NCI-H2029 (cell line): ENCODE measurements at places on chromosomes 2 and 18.

DNA sequence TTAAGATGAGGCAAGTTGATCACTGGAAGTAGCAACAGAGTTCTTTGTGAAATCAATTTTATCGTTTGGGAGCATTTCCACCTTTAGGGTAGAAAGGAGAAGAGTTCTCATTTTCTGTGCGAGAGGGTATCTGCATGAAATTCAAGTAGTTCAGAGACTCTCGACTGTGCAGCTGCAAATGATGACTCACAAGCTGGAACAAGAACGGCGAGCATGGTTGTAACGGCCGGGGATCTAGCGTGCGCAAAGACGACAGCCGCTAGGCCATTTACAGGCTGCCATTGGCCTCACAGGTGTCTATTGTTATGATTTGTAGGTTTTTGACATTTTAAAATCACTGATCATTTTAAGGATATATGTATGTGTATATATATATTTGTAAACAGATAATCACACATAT lies 5.2 kb downstream of the KLHL29 start:
- no peak for DNase-seq

DNA sequence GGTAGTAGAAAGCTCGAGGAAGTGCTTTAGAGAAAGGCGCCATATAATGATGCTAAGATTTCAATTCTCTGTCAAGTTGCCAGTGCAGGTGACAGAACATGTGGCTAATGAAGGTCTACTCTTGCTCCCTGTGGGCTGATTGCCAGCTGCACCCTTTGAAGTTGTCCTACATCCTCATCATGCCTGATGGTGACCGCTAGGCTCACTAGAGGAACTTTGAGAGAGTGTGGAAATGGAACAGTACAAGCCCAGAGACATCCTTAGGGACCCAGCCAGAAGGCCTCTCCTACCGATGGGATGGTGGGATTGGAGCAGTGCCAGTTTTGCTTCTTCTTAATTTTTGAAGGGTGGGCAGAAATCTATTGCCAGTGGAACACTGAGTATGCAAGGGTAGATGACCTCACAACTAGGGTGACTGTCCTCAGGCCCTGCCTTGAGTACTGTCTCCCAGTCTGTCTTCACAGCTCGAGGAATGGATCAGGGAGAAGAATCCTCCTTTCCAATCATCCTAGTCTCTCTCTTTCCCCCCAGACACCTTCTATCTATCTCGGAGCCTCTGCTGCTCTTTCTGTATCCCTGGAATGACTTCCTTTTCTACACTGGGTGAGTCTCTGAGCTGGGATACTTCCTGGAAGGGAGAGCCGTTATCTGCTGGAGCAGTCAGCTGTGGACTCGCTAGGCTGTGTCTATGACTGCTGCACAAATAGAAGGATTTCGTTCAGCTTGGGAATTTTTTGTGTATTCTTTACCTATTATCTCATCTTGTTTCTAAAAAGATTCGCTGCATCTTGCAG lies 33.5 kb downstream of the LGALSL start:
- no peak for DNase-seq

GRCh38 chr2:74458938-74459363 lies 713 bp downstream of the WBP1 start:
- DNase-seq, result no peak

- DNase-seq, result no peak
Observed at GRCh38 chr2:135144343-135144742, 92.3 kb downstream of the RAB3GAP1 start.

DNA sequence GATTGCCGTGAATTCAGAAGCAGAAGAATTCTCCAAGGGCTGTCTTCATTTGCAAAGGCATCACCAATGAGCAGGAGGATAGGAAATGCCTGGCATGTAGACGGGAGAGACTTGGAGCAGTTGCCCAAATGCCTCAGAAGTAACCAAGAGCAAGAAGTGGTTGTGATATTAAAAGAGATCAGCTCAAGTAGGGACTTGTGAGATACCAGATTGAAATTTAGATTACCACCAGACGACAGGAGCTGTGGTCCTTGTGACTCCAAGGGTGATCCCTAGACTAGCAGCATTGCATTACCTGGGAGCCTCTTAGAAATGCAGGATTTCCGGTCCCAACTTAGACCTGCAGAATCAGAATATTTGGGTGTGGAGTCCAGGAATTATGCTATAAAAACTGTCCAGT lies 228.6 kb upstream of the EPAS1 start:
- DNase-seq, result no peak

- no peak for DNase-seq
Observed at GRCh38 chr2:226813148-226813701, 13.6 kb upstream of the IRS1 start.

- no peak for DNase-seq
Observed at GRCh38 chr2:207202645-207203044, 36.9 kb upstream of the KLF7 start.

- DNase-seq, result no peak
Observed at GRCh38 chr2:135149251-135149650, 97.2 kb downstream of the RAB3GAP1 start.

- DNase-seq, result no peak
Observed at GRCh38 chr2:30414961-30415360, 32.1 kb upstream of the LCLAT1 start.

- no peak for DNase-seq
Observed at GRCh38 chr2:223711596-223712326, 109.6 kb upstream of the SCG2 start.

DNA sequence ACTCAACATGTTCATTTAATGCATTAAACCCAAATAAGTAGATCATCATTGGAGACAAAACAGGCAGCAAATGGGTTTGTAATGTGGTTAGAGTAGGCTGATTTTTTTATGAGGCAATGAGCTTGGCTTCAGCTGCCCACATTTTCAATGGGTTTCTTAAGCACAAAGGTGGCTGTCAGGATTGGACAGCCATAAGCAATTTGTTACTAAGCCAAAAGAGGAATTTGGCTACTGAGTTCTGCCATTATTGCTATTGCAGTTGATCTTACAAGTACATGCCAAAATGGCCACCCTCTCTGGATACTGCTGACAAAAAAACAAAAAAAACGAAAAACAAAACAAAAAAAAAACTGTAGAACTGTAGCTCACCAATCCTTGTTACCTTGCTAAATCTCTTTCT lies 1348.0 kb upstream of the PIK3C3 start:
- DNase-seq, result no peak

GRCh38 chr18:48486754-48487153 lies 52.1 kb upstream of the CTIF start:
- DNase-seq, result no peak

- no peak for DNase-seq
Observed at GRCh38 chr18:76972846-76973519, 150.6 kb downstream of the ZNF236 start.

DNA sequence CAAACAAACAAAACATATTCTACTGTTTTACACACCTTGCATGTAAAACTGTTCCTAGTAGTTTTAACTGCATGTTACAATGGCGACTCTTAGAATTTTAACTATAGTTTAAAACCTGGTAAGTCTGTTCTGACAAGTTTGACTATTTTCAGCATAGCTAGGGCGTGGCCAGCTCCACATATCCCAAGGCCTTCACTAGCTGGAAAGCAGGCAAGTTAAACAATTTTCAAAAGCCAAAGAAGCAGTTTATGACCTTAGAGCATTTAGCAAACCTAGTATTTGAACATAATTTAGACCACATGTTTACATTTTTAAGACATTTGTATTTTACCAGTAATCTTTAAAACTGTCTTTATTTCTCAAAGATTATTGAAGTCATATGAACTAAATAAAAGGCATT lies 402.8 kb upstream of the SYT4 start:
- no peak for DNase-seq

GRCh38 chr18:12291161-12291560 lies 16.9 kb upstream of the TUBB6 start:
- DNase-seq, result no peak

- no peak for DNase-seq
Observed at GRCh38 chr2:240795454-240795853, 24.6 kb downstream of the KIF1A start.

- DNase-seq, result no peak
Observed at GRCh38 chr2:105730170-105730569, 14.5 kb upstream of the NCK2 start.

GRCh38 chr2:157509744-157510143 lies 65.9 kb upstream of the CYTIP start:
- DNase-seq, result no peak

GRCh38 chr2:10276481-10277292 lies 26.0 kb upstream of the HPCAL1 start:
- no peak for DNase-seq

DNA sequence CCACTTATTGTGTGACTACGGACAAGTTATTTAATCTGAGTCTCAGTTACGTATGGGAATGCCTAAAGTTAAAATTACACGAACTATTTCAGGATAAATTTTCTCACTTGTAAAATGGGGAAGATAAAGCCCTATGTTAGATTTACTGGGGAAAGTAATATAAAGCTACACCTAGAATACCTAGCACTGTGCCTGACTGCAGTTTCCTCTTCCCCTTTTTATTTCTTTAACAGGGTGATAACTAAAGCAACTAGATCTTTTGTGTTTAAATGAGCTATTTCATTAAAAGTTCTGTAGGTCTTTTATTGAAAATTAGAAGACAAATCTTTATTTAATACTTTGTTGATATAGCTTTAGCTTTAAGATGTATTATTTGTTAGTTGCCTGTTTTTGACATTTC lies 5.0 kb downstream of the B3GNT2 start:
- no peak for DNase-seq

DNA sequence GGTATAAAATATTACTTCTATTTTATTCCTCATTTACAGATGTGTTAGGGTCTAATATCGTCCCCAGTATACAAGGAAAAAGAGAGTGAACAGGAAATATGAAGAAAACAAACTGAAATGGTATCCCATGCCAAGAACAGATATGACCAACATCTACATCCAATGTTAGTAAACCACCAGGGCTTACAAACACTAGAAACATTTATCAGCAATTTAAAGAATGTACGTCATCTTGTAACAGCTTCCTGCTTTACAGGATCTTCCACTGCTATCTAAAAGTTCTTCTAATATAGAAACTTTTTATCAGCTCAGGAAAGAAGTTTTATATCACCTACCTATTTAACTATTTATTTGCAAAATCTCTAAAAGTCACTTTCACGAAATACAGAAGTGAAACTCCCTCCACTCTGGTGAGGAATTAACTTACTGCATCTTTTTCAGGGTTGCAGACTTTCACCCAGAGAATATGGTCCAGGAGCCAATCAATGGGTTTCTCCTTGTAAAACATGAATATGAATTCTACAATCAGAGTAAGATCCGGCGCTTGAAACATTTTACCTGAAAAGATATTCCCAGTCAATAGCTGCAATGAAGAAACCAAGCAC lies 35.2 kb downstream of the UNC50 start:
- no peak for DNase-seq

DNA sequence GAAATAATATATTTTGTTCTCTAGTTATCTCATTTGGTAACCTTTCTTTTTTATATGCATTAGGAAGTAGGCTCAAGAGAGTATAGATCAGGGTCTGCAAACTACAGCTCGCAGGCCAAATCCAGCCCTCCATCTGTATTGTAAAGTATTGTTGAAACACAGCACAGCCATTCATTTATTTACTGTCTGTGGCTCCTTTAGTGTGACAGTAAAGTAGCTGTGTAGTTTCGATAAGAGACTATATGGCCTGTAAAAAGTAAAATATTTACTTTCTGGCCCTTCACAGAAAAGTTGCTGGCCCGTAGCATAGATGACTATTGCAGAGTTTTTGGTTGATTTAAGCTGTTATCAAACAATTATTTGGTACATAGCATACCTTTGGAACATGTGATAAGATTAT lies 67.6 kb downstream of the MIB1 start:
- no peak for DNase-seq

GRCh38 chr18:25111377-25112288 lies 240.3 kb downstream of the ZNF521 start:
- no peak for DNase-seq

GRCh38 chr2:190443778-190444481 lies 35.8 kb downstream of the MFSD6 start:
- no peak for DNase-seq

DNA sequence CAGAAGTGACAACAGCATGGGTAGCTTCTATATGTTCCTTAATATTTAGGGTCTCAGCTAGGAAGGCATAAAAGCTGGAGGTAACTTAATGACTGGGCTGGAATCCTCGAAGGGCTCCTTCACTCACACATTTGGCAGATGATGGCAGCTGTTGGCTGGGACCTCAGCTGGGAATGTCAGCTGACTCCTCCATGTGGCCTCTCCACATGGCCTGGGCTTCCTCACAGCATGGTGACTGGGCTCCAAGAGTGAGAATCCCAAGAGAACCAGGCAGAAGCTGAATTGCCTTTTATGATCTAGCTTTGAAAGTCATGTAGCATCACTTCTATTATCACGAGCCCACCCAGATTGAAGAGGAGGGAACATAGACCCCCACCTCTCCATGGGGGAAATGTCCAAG lies 54.9 kb downstream of the TET3 start:
- no peak for DNase-seq

DNA sequence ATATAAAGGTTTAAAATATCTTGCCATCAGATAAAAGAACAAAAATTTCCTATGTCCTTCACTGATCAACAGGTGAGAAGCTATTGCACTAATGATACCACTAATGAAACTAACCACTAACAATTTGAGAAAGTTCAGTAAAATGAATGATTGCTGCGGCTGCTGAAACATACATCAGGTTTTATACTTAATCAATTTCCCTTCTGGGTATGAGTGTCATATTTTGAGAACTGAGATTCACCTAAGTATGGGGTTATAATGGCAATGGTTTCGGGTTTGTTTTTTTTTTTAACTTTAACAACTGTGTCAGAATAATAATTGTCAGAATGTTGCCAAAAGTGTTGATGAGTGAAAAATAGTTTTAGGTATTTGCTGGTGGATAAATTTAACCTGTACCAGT lies 151.3 kb upstream of the SLC39A10 start:
- DNase-seq, result no peak

DNA sequence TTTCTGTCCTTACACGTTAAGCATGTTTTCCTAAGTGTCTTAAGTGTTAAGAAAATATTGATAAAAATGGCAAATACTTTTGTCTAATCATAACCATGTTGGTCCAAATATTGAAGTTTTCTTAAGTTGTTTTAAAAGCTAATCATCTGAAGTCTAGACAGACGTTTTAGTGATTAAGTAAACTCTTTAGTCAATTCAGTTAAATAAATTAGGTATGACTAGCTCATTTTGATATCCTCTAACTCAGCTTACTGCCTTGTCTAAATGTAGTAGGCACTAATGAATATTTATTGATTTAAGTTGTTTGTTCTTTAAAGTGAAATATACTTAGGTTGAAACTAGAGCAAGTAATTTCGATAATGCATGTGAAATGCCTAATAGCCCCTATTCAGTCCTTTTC lies 471.8 kb upstream of the CHST9 start:
- no peak for DNase-seq

DNA sequence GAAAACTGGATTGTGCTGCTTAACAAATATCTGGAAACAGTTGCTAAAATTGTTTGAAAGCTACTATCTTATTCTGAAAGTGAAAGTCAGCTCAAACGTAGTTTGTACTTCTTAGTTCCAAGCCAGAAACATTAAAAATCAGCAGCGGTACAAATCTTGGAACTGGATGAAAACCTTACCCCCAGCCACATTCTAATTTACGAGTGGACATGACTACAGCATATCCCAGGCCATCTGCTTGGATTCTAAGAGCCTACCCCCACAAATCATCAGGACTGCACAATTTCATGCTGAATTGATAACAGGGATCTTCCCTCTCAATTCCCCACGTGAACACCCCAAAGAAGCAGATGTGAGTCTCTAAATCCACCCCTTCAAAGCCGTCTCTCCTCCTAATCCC lies 158.7 kb upstream of the NCKAP5 start:
- DNase-seq, result no peak

GRCh38 chr2:68926796-68927195 lies 25.9 kb downstream of the GKN2 start:
- DNase-seq, result no peak
